Osteoblast (primary cell): ENCODE measurements at places on chromosomes 2 and 18.
A peak's percentile ranks its signal among the peaks of the same experiment; 100 is the strongest.

- DNase-seq = no peak
Observed at GRCh38 chr2:190628591-190629319, 20.1 kb upstream of the NAB1 start.

- DNase-seq = no peak
Observed at GRCh38 chr2:29013057-29013780, 32.1 kb downstream of the TOGARAM2 start.

DNA sequence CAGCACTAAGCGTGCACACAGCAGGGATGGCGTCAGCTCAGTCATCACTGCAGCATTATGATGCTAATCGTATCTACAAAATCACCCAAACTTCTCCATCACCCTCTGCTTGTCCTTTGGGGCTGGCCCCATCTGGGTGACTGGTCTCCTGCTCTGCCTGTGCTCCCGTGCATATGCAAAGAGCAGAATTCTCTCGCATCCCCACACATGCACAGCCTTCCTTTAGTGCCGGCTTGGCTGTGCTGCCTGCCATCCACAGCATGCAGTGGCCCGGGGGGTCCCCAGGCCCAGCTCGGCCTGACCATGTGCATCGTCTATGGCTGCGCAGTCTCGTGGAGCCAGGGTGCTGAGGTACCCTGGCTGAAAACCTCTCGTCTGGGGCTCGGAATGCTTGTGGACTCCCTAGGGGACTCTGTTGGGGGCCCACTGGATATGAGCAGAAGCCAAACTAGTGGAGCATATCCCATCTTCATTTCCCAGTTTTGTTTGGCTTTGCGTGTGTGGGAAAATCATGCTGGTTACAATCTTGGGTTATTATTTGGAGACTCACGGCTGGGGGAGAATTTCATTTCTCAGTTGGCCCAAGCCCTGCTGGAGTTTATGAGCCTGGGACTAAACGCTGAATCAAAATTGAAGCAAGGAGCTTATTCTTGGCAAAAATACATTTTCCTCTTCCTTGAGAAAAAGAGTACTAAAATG, 70.9 kb upstream of the HS6ST1 start:
- peak; percentile 61 for DNase-seq

GRCh38 chr2:131011486-131011885, 81.8 kb downstream of the FAM168B start:
- DNase-seq = no peak

- no peak for DNase-seq
Observed at GRCh38 chr18:10895976-10896375, 253.4 kb downstream of the PIEZO2 start.

DNA sequence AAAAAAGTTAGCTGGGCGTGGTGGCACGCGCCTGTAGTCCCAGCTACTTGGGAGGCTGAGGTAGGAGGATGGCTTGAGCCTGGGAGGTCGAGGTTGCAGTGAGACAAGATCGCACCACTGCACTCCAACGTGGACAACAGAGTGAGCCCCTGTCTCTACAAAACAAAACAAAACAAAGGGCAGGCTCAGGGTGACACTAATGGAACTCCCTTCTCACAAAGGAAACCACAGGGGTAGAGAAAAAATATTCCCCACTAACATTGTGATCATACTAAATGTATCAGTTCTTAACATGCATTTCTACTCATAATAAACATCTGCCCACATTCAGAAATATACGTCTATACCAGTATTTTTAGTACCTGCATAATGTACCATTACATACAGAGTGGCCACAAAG, 21.1 kb downstream of the STAM2 start:
- DNase-seq = no peak

DNA sequence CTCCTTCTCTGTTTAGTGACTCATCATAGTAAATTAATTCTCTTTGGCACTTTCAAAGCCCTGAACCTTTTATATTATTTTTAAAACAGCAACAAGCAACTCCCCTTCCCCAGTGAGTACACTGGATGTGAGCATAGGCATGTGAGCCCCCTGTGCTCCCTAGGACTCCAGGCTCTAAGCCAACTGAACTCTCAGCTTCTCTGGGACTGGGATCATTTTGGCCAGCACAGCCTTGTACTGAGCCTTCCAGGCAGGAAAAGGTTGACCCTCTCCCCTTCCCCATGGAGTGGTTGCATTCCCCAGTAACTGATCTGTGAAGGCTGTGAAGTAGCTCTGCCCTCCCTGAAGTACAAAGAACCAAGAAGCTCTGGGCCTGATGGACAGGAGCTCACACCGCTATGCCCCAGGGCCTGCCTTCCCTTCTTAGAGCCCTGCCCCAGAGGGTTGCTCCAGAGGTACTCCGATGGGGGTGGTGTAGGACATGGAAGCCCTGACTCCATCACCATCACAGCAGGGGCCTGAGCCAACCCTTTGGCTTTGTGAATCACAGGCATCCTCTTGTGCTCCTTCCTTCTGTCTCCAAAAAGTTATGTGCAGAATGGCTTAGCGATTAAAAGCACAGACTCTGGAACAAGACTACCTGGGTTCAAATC, 57.8 kb downstream of the ADD2 start:
- peak; percentile 82 for DNase-seq

GRCh38 chr2:30759481-30759880, 47.8 kb downstream of the CAPN13 start:
- DNase-seq = no peak

- DNase-seq = no peak
Observed at GRCh38 chr2:122531290-122532071, 776.0 kb downstream of the TSN start.

- no peak for DNase-seq
Observed at GRCh38 chr18:48171490-48172188, 237.5 kb downstream of the ZBTB7C start.
